Activated CD4-positive, CD25-positive, alpha-beta regulatory T cell treated with anti-CD3 and anti-CD28 coated beads, Interleukin-2, amount 50 U/mL, for 72 hours (primary cell): ENCODE measurements at places on chromosomes 2 and 18.

GRCh38 chr2:233929352-233930022 lies 12.3 kb downstream of the TRPM8 start:
- no peak for DNase-seq

DNA sequence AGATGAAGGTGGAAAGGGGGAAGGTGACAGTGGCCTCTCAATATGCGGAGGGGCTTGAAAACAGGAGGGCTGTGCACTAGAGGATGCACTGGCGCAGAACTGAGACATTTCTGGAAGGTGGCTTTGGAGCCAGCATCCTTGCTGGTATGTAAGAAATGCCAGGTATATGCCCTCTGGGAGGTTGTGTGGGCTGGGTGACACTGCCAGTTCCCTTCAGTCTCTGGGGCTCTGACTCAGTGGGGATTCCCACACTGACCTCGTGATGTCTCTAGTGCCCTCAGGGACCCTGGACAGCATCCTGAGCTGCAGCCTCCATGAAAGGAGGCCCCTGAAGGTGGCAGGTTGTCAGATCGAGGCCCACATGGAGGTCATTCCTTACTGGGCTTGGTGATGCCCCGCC lies 74.0 kb downstream of the AGAP1 start:
- no peak for DNase-seq

DNA sequence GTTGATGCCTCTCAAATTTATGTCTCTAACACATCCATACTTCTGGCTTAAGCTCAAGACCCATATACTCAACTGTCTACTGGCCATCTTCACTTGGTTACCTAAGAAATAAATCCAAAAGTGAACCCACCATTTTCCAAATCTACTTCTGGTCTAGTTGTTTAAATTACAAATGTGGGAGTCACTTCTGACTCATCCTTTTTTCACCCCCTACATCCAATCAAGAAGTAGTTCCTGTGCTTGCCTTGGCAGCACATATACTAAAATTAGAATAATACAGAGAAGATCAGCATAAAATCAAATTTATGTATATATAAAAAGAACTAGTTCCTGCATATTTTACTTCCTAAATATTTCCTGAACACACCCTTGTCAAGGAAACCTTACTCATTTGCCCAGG lies 53.6 kb downstream of the STRN start:
- DNase-seq = no peak

- DNase-seq = no peak
Observed at GRCh38 chr2:216773072-216773471, 77.7 kb upstream of the IGFBP5 start.

- no peak for DNase-seq
Observed at GRCh38 chr2:174939046-174939445, 66.1 kb downstream of the CHN1 start.

- DNase-seq = no peak
Observed at GRCh38 chr2:133871545-133872209, 303.4 kb upstream of the NCKAP5 start.

DNA sequence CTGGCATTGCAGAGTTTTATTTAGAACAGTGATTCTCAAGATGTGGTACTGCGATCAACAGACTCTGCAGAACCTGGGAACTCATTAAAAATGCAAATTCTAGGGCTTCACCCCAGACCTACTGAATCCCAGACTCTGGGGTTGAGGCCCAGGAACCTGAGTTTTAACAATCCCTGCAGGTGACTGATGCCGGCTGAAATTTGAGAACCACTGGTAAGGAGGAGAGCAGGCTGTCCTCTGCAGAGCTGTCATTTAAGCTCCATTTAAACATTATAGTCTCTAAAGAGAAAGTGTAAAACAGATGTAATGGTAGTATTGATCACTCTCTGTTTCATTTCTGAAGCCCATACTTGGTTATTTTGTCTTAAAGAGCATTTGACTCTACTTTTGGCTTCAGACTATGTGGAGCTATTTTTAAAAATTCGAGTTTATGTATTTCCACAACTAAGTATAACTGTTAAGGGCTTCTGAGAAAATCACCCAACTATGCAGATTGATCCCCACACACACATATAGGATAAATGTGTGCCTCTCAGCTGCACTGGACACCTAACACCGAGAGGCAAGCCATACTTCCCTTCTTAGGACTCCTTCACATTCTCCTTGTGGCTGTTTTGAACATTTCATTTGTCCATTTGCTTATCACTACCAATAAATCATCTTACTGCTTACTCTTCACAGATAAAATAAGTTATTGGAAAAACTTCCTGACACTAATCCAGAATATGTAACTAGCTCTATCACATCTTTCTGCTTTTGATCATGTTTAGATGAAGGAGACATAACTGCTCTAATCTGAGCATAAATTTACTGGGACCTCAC lies 487.5 kb downstream of the DLGAP1 start:
- DNase-seq = no peak

DNA sequence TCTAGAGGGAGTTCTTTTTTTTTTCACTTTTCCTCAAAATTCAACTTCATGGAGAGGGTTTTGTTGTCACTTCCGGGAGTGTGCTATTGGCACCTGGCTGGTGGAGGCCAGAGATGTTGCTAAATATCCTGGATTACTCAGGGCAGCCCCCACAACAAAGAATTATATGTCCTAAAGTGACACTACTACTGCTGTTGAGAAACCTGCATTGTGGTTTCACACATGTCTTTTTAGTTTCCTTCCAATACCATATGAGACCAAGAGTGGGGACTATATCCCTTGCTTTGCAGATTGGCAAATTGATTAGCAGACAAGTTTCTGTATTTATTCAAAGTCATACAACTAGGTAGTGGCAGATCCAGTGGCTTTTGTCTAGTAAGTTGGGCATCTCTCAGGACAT lies 826.8 kb downstream of the TRIB2 start:
- no peak for DNase-seq

DNA sequence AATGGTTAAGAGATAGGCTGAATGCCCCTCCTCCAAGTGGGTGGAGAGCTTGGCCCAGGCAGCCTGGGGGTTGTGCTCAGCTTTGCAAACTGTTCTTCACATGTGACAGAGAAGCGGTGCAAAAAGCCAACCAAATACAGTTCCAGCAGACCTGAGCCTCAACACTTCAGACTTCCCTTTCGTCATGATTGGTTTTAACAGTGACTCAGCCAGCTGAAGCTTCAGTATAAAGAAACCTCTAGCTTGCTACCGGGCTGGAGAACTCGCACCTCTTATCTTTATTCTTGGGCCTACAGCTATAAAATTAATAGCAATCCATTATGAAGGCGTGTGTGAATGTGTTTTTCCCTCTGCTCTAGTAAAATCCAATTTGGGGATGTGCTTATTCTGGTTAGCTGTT lies 20.0 kb downstream of the SETBP1 start:
- DNase-seq = no peak

DNA sequence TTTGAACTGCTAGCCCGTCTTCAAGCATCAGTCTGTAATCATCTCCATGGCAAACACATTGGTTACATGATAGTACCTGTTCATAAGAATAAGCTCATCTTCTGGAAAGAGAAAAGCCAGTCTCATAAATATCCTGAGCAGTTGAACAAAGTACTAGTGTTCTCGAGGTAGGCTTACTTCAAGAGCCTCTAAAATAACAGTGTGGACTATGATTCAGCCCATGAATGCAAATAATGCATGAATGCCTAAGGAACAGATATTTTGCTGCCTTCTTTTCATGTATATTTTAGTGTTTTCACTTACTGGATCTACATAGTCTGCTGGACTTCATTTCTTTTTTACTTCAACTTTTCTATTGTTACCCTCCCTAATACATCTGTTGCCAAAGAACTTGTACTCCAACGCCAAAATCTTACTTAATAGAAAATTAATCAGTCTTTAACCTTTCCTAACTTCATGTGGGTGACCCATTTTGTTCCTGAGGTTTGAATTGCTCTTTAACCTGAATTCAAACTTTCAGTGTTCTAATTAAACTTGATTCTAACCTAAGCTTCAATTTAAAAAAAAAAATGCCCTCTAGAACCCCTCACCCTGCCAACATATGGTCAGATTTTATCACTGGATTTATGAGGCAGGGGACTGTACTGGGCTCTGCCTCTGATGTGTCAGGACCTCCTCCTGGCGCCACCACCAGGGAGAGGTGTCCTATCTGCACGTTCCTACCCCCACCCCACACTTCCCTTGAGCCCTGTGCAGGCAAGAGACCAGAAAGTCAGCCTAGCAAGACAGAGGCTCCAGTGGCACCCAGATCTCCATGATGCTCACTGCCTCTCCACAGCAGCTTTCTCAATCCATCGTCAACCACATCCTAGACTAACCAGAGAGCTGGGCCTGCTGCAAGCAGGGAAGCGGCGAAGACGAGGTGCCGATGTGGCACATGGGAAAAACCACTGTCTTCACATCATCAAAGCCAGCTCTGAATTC lies 264.7 kb upstream of the ID2 start:
- no peak for DNase-seq

GRCh38 chr18:5490753-5491480 lies 52.9 kb downstream of the EPB41L3 start:
- DNase-seq = no peak

- no peak for DNase-seq
Observed at GRCh38 chr2:18918280-18918679, 328.9 kb upstream of the NT5C1B start.

GRCh38 chr2:11112870-11113428 lies 42.3 kb upstream of the SLC66A3 start:
- DNase-seq = no peak

DNA sequence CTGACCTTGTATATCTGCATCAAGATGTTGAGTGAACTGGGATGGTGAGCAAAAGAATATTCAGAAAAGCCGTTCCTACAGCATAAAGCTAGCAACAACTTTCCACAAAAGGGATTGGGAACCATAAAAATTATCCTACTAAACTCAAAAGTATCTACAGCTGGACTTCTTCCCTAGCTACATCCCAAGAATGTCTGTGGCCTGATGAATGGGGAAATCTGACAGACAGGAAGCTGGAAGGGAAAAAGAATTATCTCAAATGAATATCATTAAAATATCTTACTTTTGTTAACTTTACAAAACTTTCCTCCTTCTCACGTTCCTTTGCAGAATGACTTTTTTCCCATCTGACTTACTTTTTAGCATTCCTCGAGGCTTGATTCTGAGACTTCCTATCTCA lies 150.9 kb downstream of the PDE11A start:
- no peak for DNase-seq

DNA sequence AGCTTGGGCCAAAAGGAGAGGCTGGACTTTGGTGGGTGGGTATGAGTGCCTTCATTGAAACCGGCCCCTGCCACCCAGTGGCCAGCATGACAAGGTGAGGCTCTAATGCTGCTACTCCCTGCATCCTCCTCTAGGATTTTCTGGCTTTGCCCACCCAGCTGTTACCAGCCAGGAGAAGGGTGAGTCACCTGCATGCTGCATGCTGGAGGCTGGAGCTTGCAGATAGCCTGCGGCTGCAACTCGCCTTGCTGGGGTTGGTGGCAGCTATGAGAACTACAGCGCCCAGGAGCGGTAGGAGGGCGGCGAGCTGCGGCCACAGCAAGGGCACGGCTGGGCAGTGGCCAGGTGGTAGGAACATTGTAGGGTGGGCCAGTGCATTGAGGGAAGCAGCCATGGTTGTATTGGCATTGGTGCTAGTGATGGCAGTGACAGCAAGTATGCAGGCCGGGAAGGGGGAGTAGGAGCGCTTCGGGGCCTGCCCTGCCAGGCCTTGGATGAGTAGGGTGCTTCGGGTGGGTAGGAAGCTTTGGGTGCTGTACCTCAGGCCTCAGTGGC lies 75.4 kb upstream of the SLC35G4 start:
- DNase-seq = no peak

DNA sequence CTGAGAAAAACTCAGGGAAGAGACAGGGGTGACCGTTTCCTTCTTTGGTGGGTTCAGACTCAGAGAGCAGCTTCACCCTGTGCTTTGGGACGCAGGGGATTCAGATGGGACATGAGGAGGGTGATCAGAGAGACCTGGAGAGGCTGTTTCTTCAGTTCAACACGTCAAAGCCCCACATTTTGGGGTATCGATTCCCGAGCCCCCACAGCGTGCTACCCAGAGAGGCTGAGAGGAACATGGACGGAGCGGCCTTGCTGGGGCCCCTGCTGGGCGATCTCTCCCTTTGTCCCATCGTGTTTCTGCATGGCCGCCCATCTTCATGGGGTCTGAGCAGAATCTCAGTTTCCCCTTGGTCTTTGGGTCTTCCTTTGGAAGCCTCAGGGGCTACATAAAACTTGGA lies 38.2 kb upstream of the PXDN start:
- DNase-seq = no peak

GRCh38 chr2:230909841-230910545 lies 15.0 kb downstream of the GPR55 start:
- DNase-seq = peak; percentile 29

DNA sequence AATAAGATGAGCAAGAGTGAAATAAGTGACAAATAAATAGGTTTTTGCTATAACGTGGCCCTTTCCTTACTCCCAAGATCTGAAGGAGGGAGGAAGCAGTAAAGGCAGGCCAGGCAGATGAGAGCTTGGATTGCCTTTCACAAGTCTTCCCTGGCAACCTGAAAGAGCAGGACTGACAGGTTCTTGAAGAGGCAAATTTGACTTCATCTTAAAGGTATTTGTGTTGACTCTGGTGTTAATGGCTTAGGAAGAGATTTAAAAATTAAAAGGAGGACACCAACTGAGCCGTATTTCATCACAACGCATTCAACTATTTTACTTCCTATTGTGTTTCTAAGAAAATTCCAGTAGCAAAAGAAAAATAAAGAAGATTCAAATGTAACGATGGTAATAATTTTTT lies 3.2 kb downstream of the STRN start:
- DNase-seq = no peak

DNA sequence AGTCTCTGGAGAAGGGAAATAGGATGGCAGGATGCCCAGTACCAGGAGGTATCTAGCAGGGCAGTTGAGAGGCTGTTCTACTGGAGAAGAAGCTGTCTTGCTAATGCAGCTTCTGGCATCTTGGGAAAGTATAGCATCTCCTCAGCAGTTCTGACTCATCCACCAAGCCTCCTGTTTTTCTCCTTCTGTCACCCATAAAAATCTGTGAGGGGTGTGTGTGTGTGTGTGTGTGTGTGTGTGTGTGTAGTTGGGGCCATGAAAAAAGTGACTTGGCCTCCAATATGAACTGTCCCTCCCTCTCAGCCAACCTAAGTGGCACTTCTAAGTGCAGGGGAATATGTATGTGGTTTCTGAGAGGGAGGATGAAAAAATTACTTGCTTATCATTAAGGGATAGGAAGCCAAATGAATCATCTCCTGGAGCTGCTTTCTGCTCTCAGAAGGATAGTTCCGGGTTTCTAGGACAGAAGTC lies 83.9 kb downstream of the CBLN2 start:
- DNase-seq = no peak

DNA sequence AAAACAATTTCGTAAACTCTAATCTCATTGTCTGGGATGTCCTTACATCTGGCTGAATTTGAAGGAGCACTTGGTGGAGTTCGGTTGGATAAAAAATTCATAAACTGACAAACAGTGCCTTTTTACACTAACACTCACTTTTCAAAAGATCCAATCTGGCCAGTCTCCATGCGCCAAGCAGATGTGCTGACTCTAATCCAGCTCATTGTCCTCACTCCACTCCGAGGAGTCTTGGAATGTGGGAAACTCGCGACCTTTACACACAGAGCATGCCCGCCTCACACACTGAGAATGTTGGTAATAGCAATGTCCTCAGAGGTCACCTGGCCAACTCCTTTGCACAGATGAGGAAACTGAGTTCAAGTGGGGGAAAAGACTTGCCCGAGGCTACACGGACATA lies 66.8 kb downstream of the XDH start:
- DNase-seq = no peak
